ENCODE measurements at places on chromosomes 1 and 21.

DNA sequence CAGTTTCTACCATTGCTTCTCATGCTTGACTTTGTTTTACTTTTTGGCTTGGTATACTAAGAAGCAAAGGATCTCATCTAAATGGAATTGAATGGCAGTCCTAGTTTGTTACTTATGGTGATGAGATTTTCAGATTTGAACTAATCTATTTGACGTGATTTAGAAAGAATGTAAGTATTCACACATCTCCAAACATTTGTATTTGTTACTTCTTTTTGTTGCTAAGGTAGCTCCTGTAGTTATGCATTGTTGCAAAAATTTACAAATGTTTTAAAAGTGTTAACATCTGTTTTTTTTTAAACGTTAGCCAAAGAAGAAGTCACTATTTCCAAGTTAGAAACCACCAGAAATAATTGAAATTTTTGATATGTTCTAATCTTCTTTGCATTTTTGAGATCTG is 222.5 kb downstream of the RPS6KC1 start:
- no peak for DNase-seq

DNA sequence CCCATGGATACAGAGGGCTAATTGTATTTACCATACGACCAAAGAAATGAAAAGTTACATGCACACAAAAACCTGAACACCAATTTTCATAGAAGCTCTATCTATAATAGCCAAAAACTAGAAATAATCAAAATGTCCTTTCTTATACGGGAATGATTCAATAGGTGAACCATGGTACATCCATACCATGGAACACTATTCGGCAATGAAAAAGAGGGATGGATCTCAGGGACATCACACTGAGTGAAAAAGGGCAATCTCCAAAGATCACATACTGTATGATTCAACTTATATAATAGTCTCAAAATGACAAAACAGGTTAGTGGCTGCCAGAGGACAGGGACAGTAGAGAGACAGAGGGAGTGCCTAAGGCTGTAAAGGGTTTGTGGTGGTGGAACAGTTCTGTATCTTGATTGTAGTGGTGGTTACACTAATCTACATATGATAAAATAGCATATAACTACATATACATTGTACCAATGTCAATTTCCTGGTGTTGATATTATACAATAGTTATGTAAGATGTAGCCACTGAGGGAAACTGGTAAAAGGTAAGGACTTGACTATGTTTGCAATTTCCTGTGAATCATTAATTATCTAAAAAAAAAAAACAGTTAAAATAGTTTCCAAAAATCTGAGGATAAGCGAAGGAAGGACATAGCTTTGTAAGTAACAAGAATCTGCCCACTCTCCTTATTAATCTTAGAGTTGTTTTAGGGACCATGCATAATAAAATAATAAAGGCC is 3.7 kb downstream of the RSBN1 start:
- no peak for DNase-seq

GRCh38 chr1:11978301-11978700 is 1.9 kb upstream of the MFN2 start:
- no peak for DNase-seq

DNA sequence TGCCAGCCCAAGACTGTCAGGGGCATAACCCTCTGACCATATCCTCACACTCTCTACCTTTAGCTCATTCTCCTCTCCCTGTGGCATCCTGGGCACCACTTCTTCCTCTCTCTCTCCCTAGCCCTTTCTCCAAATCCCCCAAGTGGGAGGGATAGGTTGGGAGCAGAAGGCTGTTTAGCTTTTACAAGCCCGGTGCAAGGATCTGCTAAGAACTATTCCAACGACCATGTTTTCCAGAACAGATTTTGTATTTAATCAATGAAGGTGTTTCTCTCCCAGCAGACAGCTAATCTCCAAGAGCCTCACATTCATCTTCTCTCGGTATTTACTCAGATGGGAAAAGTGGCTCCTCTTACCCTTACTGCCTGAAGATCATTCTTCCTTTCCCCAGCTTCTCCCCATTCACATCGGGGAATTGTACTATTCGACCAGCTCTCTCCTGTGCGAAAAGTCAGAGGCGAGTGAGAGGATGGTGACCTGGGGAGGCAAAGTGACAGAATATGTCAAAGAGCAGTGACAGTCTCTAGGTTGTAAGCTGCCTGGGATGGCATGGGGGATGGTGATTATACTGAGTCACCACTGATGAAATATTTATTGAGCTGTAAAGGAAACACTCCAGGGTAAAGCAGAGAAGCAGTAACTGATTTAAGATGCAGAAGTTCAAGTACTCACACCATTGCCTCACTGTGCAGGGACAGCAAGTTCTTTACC is 47.0 kb upstream of the RBM15 start:
- DNase-seq = no peak

GRCh38 chr1:46522184-46522968 is 29.1 kb downstream of the KNCN start:
- DNase-seq = no peak

- no peak for DNase-seq
These were observed 169.2 kb downstream of the DHRS3 start for GRCh38 chr1:12448746-12449177.

- DNase-seq = no peak
These were observed 22.3 kb upstream of the SARS1 start for GRCh38 chr1:109191377-109191776.

GRCh38 chr1:88462488-88463261 is 221.4 kb upstream of the PKN2 start:
- no peak for DNase-seq

- DNase-seq = no peak
These were observed 50.0 kb downstream of the C1orf198 start for GRCh38 chr1:230818367-230818766.

GRCh38 chr1:201593200-201593921 is 54.4 kb downstream of the NAV1 start:
- DNase-seq = no peak

DNA sequence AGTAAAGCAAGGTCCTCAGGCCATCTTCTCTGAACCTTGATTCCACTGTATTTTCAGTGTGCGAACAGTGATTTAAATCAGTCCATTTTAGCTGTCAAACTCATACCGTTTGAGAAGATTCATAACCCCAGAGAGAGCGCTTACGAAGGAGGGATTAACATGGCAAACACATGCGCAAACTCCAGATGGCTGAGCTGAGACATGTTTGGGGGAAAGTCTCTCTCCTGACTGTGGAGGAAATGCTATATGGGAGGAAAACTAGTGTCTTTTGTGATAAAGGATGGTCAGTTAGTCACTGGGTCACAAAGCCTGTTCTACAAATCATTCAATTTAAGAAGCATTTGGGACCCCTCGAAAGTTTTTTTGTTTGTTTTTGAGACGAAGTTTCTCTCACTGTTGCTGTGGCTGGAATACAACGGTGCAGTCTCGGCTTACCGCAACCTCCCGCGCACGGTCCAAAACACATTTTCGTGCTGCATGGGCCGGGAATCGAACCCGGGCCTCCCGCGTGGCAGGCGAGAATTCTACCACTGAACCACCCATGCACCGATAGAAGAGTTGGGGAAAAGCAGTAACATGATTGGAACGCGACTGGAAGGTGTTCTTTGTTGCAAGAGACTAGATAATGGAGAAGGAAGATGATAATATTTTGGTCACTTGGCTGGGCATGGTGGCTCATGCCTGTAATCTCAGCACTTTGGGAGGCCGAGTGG is 58.4 kb upstream of the CXADR start:
- DNase-seq = no peak

DNA sequence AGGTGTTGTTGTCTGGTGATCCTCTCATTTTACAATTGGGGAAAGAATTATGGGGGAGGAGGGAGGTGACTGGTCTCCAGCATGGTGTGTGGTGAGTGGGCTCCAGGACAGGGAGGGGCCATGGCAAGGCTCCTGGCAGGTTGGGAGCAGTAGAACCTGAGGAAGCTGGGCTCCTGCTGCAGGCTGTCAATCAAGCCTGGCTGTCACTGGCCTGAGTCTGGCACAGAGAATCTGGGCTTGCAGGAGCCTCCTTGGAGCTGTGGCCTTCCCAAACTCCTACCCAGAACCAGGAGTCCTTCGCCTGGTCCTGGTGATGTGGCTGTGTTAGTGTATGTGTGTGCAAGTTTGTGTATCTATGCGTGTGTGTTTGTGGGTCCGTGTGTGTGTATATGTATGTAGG is 131.9 kb upstream of the CSF3R start:
- DNase-seq = no peak

GRCh38 chr1:153478692-153479618 is 18.5 kb upstream of the S100A7 start:
- no peak for DNase-seq

GRCh38 chr1:1034439-1034781 is 14.5 kb downstream of the AGRN start:
- no peak for DNase-seq

DNA sequence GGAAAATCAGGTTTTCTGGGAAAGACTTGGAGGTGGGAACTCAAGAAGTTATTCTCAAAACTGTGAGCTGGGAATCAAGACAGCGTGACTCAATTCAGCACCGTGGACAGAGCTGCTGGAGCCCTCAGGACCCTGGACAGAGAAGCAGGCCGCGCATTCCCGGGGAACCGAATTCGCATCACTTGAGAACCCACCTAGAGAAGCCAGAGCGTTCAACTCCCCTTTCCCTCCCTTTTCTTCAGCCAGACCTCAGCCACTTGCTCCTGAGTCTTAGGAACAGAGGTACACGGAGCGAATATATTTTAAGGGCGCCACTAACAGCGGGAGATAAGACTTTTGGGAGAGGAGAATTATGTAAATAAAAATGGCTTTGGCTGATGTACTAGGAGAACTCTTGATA is 2.0 kb upstream of the LIN28A start:
- no peak for DNase-seq

DNA sequence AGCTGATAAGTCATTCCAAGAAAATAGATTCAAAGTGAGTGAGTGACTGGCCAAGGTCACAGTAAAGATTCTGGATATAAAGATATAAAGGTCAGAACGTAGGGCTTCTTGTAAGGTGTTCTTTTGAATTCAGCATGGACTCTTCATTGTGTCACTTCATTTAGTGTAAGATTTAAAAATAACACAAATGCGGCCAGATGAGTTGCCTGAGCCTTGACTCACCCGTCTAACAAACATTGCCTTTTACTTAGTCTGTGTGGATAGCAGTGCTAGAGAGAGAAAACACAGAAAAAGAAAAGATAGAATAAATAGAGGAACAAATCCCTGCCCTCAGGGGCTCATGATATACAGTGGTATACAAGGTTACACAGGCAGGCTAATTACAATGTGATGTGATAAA is 223.4 kb downstream of the PLPP3 start:
- no peak for DNase-seq

DNA sequence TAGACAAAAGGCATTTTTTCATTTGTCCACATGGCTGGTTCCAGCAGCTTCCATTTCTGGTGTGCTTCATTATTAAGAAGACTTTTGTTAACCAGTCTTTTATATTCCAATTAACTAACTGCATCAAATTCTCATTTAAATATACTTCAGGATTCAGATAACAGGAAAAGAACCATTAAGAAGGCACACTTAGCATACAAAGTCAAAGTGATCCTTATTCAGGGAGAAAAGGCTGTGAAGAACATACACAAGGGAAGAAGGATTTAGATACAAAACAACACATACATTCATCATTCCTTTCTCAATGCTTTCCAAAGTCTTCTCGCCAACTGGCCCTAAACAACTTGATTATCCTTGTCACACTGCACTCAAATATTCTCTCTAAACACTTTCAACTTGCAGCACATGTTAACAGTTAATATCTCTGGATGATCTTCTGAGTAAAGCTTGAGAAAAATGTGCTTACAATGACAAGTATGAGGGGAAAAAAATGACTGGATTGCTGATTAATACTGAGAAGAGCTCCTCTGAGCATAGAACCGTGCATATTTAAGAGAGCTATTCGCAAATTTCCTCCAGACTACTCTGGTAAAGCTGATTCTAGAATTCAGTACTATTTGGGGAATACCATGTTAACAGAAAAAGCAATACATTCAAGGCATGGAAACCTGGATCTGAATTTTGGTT is 225.2 kb upstream of the TNR start:
- DNase-seq = no peak

GRCh38 chr1:27527890-27528817 is 38.2 kb upstream of the WASF2 start:
- no peak for DNase-seq

- DNase-seq = no peak
These were observed 100.2 kb upstream of the IPO9 start for GRCh38 chr1:201728731-201729130.

DNA sequence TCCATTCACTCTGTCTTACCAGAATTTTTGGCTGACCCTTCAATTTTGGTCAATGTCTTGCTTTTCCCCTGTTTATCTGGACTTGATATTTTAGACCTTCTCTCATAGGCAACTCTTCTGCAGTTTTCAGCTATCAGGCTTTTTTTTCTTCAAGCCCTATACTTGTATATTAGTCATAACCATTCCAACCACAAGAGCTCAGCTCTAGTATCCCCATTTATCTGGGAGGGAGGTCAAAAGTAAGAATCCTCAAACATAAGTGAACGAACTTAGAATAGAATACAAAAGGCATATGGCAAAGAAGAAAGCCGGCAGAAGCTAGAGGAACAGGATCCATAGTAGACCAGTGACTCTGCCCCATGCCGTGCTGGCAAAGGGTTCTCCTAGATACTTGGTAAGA is 45.9 kb upstream of the TNFSF4 start:
- no peak for DNase-seq

GRCh38 chr1:245776694-245777332 is 622.0 kb downstream of the KIF26B start:
- no peak for DNase-seq

Measured in cortex of kidney (tissue), 1 donor.